Gastroesophageal sphincter (tissue), 4 donors: ENCODE measurements at places on chromosomes 4 and X. TPM values are rescaled to one million over a fixed set of nuclear protein-coding genes. Genes with fewer than 3 reads are reported as not detected.

DNA sequence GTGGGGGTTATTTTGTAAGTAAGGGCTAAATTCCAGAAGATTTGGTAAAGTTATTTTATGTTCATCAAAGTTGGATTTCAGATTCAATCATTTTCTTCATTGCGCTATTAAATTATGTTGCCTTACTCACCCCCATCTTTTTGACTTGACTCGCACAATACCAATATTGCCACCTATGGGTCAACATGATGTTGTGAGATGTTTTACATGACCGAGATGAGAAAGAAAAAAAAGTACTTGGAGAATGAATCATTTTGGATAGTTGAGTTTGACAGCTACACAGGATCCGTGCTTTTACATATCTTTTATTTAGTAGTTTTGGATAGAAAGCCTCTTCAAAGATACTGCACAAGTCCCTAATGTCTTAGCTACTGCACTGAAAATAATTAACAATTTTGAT lies 224.2 kb upstream of the EMCN start:
- no peak for ATAC-seq

- ATAC-seq, result no peak
Measured at GRCh38 chr4:141427726-141428296, 207.1 kb downstream of the ZNF330 start.

DNA sequence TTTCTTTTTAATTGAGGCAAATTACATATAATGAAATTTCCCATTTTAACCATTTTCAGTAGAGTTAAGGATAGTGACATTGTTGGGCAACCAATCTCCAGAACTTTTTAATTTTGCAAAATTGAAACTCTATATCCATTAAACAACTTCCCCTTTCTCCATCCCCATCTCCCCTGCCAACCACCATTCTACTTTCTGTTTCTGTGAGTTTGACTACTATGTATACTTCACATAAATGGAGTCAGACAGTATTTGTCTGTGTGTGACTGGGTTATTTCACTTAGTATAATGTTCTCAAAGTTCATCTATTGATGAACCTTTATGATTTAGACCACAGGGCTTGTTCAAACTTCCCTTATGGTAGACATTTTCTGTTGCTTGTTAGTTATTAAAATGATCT lies 364.5 kb upstream of the MAD2L1 start:
- ATAC-seq, result no peak

Gene RNF128
- total RNA-seq, result not detected

DNA sequence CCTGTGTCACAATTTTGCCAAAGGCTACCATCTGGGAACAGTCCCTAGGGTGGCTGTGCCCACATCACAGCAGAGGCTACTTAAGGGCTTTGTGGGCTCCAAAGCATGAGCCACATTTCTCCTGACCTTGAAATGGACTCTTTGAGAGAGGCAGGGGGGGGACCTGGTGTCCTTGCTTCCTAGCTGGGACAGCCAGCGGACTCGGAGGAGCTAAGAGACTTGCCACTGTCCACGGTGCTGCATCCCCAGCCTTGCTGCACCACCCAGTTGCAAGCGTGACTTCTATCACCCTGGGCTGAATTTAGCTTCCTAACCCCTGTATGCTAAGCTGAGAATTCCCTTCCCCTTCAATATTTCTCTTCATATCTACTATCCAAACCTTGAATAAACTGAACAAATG lies 99.0 kb downstream of the PHKA2 start:
- no peak for ATAC-seq

GRCh38 chr4:153582954-153583702 lies 101.0 kb upstream of the TLR2 start:
- no peak for ATAC-seq

DNA sequence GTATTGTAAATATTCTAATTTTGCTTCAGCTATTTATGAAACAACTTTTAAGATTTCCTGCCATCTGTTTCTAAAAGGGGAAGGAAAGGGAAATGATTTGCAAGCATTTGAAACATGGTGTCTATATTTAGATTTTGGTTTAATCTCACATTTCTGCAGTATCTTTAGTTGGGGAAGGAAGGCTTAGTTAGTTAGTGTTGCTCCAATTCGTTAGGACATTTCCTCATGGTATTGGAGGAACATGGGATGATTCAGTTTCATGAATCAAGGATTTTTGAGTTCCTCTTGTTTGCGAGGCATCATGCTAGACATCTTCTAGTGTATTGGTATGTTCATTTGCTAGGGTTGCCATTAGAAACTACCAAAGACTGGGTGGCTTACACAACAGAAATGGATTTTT lies 20.5 kb upstream of the TMEM192 start:
- ATAC-seq, result peak; percentile 30

Gene SMR3B
- total RNA-seq, result not detected

Gene RBM47
- 9.1 TPM for total RNA-seq

- ATAC-seq, result no peak
Measured at GRCh38 chrX:16612257-16612897, 37.6 kb upstream of the S100G start.

GRCh38 chr4:9937078-9937477 lies 84.2 kb downstream of the SLC2A9 start:
- ATAC-seq, result no peak

Gene FAM53A
- 1.2 TPM for total RNA-seq

GRCh38 chr4:56649445-56650261 lies 31.4 kb downstream of the HOPX start:
- no peak for ATAC-seq

Gene GPR34
- 3.3 TPM for total RNA-seq
